CD8-positive, alpha-beta memory T cell (primary cell): ENCODE measurements at places on chromosomes 2 and 18.

DNA sequence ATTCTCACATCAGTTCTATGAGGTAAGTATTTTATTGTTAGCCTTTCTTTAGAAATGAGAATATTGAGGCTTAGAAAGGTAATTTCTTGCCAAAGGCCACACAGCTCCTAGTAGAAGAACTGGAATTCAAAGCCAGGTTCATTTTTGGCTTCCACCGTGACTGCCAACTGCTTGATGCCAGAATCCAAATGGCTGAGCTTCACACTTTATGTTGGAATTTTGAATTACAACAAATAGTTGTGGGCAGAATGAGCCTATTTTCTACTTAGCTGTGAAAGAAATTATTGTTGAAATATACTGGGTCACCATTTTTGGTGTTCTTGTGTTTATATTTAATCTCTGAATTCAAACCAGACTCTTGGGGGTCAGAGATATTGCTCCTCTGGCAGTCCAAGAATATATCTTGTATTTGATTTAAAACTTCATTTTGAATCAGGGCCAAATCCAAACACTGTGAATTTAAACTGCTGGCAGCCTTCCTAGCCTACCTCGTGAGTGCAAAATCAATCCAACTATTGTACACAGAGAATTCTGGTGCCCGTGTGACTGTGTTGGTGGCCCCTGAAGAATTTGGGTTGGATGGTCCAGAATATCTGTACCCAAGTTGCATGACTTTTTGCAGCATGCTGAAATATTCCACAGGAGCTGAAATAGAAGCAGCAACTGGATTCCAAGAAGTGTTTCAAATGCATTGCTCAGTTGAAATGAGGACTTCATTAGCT is 35.6 kb upstream of the LPIN1 start:
- no peak for DNase-seq

- DNase-seq = no peak
These were observed 114.2 kb downstream of the SEPTIN10 start for GRCh38 chr2:109499566-109499965.

GRCh38 chr2:88053296-88053695 is 2.3 kb downstream of the KRCC1 start:
- no peak for DNase-seq

DNA sequence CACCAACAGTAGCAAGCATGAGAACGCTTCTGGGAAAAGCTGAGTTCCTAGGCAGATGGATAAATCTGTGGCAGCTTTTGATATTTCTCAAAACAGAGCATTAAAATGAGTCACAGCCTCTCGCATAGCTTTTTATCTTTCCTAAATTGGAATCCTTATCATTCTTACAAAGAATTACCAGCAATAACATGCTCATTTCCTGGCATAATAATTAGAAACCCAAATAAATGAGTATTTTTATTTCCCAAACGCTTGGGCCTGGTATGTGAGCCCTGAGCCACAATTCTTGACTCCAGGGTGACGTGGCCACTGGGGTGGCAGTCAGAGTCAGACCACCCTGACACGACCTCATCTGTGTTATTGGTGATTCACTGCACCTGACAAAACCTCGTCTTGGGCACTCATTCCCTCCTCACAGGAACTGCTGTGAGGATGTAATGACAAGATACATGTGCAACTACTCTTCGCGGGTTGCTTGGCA is 210.7 kb downstream of the ARL4C start:
- no peak for DNase-seq

GRCh38 chr18:2197946-2198345 is 373.4 kb downstream of the METTL4 start:
- DNase-seq = no peak

- no peak for DNase-seq
These were observed 41.3 kb downstream of the RAB10 start for GRCh38 chr2:26075173-26075572.

DNA sequence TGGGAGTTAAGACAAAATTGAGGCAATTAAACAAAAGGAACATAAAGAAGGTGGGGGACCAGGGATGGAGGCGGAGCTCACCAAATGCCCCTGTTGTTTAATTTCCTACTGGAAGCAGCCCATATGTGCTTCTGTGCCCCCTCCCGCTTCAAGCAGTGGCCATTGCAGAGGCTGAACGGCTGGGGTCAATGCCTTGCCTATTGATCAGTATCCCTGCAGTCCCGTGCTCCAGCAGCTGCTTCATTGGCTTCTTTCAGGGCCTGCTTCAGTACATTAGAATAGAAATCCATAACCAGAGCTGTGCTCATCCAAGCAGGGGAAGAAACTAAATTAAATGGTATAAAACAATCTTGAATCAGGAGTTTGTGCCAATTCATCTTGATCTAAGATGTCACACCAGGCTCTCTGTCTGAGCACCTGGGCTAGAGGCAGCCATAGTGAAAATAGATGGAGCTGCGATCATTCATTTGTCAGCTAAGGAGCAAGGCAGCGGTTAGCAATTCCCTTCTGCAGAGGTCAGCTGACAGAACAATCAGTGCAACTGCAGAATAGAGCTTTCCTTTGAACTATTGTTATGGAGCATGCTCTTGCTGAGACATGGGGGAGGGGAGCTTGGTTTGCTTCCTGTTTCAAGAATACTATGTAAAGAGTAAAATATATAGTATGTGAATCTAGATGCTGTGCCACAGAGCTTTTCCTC is 222.4 kb downstream of the WDR7 start:
- peak; percentile 25 for DNase-seq

DNA sequence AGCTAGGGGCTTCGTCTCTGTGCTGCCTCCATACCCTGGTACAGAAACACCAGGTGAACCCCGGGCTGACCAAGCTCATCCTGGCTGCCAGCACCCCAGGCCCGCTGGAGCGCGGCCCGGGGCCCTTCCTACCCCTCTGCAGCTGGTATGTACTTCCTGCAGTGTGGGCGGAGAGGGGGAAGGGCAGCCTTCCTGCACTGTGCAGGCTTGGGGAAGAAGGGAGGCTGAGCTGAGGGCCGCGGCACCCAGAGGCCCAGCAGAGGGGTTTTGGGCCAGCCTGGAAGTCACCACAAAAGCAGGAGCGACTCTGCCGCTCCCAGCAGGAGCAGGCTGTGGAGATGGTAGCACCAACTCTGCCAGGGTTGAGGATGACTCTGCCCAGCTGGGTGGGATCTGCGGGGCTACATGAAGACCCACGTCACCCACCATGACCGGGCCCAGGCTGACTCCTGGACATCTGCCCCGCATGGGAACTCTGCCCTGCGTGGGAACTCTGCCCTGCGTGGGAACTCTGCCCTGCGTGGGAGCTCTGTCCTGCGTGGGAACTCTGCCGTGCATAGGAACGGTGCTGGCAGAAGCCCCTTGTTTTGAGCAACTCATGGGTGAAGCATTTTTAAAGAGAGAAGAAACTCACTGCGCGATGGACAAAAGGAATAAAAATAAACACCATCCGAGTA is 273.3 kb downstream of the NDUFA10 start:
- DNase-seq = no peak

DNA sequence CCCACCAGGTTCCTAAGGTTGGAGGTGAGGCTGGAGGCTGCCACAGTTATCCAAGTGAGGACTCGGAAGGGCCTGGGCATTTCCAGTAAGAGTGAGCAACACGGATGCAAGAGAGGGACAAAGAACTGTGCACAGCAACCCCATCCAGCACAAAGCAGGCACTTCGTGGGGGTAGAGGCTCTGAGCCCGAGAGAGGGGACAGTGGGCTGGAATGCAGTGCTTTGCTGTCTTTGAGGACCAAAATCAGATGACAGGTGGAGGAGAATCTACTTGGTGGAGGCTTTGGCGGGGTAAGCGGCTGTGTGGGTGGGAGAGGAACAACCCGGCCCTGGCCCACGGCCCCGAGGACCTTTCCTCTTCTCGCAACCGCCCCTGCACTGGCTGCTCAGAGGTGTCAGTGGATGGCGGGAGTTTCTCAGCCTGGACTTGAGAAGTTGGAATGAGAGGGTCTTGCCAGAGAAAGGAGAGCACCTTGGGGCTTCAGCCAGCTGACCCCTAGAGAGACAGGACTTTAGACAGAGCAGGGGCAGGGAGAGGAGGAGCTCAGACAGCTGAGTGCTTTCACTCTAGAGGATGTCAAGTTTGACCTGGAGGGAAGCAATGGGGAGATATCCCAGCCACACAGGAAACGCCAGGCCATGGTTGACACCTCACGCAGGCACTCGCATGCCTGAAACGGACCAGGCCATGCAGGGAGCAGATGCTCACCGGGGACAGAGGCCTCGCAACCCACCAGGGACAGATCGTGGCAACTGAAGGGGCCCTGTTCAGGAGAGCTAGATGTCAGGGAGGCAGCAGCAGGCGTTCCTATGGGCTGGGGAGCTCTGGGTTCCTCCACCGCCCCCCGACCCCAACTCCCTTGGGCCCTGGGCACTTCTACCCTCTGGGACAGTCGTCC is 11.6 kb downstream of the RAMP1 start:
- DNase-seq = no peak

DNA sequence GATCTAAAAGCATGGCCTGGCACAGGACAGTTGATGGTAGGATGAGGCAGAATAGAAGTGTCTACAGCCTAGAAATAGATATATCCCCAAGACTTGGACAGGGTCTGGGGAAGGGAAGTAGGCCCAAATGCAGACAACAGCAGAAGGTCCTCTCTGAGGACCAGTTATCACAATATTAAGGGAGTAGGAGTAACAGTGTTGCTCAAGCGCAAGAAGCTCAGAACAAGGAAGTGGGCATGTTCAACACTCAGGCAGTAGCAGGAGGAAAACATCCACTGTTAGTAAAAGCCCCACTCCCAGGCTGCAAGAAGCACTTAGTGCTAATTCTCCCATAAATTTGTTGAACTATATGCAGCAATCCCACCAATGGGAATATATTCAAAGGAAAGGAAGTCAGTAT is 314.7 kb downstream of the METTL4 start:
- no peak for DNase-seq

GRCh38 chr18:74724186-74724585 is 126.5 kb downstream of the ZNF407 start:
- no peak for DNase-seq

DNA sequence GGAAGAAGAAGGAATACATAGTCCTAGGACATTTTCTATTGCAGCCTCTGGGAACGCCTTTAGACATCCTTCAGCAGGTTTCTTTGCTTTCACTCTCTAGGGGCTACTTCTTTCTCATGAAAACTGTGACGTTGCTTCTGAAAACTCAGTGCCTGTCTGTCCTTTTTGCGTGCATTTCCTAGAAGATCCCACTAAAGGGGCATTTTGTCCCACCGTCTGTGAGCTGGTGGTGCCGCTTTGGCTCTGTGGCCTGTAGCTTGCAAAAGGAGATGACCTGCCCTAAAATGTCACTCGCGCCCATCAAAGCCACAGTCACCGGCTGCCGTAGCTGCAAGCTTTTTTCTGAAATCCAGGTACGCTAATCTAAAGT is 579 bp downstream of the STAT4 start:
- DNase-seq = peak; percentile 22

- DNase-seq = no peak
These were observed 168.9 kb downstream of the ANKRD30B start for GRCh38 chr18:14916851-14917250.

DNA sequence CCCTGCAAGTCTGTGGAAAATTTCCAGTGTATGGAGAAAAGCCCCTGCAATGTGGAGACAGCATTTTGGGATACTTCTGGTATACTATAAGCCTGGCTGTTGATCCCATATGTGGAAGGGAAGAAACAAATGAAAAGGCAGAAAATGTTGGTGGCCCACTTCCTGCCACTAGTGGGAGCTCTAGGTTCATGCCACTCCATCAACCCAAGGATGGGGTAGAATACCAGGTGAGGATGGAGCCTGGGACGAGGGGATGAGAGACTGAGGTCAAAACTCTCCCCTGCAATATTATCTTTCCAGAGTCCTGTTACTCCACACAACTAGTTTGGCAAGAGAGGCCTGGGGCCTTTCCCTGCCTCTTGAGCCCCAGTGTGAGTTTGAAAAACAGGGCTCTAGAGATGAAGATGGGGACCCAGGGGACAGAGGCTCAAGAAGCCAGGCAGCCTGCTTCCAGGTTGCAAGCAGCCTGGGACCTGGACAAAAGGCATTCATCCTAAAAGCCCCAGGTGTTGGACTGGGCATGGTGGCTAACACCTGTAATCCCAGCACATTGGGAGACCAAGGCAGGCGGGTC is 31.9 kb downstream of the BMP10 start:
- no peak for DNase-seq

DNA sequence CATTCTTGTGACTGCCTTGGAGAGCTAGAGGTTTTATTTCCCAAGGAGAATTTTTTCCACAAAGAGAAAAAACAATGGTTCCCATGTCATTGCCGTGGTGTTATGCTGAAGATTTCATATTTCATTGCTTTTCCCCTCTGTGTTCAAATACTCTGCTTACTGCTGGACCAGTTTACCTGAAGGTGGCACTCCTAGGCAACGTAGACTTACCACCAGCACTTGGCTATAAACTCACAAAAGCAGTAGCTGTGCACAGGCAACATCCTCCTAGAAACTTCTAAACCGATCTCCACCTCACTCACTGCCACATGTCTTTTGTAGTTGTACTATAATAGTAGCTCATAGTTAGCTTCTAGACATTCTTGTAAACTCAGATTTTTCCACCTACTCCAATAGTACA is 1319.7 kb upstream of the CRIM1 start:
- DNase-seq = no peak

DNA sequence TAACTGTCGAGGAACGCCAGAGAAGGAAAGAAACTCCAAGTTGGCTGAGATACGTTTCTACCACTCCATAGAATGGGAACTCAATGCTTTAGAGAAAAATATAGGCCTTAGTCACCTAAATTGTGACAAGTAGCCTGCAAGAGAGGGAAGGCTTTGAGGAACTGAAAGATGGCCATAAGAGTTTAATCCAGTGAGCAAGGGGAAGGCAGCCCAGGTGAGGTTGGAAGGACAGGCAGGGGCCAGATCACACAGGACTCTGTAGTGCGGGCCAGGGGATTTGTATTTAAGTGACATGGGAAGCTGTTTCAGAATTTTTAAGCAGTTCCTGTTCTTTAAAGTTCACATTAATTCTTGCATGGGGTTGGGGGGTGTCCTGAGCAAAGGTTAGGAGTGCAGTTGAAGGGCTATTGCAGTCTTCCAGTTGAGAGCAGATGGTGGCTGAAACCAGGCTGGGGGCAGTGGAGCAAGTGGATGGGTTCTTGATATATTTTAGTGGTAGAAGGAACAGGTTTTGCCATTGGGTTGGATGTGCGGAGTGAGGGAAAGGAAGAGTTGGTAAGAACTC is 138.9 kb upstream of the PELI1 start:
- no peak for DNase-seq

GRCh38 chr2:88139203-88139702 is 11.4 kb upstream of the FABP1 start:
- DNase-seq = no peak

- no peak for DNase-seq
These were observed 164.2 kb downstream of the CDH19 start for GRCh38 chr18:66439670-66440069.

DNA sequence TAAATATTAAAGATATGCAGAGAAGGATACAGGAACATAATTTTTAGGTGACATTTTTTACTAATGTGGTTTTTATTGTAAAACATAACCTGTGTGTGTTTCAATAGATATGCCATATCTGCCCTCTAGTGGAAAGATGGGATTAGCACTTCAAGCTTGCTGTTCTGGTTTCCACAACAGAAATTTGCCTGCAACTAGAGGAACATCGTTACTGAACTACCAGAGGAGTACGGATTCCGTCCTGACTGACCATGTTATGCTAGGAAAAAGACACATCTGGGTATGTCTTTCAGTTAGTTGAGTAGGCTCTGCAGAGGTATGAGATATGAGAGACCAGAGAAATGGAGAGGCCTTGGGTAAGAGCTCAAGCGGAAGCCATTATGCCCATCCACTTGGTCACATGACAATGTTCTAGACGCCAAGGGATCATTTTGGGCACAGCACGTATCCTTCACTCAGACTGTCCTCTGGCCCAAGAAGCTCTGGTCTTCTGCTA is 104.9 kb downstream of the MBD2 start:
- no peak for DNase-seq
